ENCODE measurements at places on chromosomes 5 and 9.

GRCh38 chr5:3987867-3988266 lies 392.2 kb downstream of the IRX1 start:
- no peak for DNase-seq

- DNase-seq = no peak
Measured at GRCh38 chr5:128757196-128757959, 207.9 kb upstream of the SLC27A6 start.

- DNase-seq = no peak
Measured at GRCh38 chr5:2295476-2295875, 412.8 kb upstream of the IRX4 start.

GRCh38 chr5:157540707-157541446 lies 34.7 kb downstream of the ADAM19 start:
- DNase-seq = no peak

GRCh38 chr9:124286292-124286931 lies 28.7 kb downstream of the NEK6 start:
- peak; percentile 31 for DNase-seq
